Activated CD4-positive, alpha-beta T cell treated with anti-CD3 and anti-CD28 coated beads, Interleukin-2, amount 50 U/mL, for 24 hours (primary cell): ENCODE measurements at places on chromosomes 6 and 20.

GRCh38 chr6:10518557-10519407 lies 2.4 kb upstream of the GCNT2 start:
- DNase-seq = no peak

DNA sequence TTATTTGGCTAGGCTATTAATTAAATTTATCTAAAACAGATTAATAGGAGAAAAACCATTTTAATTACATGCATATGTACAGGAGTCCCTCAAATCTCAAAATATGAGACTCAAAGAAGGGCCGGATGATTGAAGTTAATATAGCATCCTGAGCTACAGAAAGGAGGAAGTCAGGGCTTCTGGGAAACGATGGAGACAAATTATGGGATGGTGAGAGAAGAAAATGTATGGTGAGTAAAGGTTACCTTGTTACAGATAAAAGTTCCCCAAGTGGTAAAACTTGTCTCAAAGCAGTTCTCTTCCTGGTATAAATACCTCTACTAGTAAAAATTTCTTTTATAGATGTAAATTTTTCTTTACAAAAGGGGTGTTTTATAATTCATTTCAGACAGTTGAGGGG lies 15.9 kb upstream of the BTN1A1 start:
- DNase-seq = no peak

GRCh38 chr6:27374824-27375612 lies 13.5 kb upstream of the ZNF391 start:
- DNase-seq = peak; percentile 44

DNA sequence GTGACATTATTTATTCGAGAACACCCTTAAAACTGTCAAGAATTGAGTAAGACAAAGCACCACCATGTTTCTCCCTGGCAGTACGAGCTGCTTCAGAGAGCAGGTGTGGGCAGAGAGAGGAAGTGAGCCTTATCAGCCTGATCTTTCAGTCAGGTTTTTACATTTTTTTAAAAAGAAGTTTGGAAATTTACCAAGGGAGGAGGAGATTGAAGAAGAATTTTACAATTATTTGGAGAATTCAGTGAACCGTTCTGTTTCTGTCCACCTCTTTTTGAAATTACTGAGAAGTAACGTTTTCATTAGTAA lies 75.5 kb downstream of the ZDHHC14 start:
- no peak for DNase-seq
